Pons (tissue), 1 donor: ENCODE measurements at places on chromosomes 6 and 20.

DNA sequence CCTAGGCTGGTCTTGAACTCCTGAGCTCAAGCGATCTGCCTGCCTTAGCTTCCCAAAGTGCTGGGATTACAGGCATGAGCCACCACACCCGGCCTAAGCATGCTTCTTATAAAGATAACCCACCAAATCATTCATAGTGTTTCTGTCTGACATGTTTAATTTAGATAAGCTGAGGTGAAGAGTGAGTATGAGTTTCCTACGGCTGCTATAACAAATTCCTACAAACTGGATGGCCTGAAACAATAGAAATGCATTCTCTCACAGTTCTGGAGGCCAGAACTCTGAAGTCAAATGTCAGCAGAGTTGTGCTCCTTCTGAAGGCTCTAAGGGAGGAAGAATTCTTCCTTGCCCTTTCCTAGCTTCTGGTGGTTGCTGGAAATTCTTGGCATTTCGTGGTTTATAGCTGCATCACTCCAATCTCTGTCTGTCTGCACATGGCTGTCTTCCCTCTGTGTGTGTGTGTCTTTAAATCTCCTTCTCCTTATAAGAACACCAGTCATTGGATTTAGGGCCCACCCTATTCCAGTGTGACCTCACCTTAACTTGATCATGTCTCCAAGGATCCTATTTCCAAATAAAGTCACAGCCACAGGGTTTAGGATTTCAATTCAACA is 29.9 kb downstream of the MAPK13 start:
- DNase-seq, result no peak

- DNase-seq, result no peak
Measured at GRCh38 chr6:32191696-32192607, 491 bp downstream of the GPSM3 start.

DNA sequence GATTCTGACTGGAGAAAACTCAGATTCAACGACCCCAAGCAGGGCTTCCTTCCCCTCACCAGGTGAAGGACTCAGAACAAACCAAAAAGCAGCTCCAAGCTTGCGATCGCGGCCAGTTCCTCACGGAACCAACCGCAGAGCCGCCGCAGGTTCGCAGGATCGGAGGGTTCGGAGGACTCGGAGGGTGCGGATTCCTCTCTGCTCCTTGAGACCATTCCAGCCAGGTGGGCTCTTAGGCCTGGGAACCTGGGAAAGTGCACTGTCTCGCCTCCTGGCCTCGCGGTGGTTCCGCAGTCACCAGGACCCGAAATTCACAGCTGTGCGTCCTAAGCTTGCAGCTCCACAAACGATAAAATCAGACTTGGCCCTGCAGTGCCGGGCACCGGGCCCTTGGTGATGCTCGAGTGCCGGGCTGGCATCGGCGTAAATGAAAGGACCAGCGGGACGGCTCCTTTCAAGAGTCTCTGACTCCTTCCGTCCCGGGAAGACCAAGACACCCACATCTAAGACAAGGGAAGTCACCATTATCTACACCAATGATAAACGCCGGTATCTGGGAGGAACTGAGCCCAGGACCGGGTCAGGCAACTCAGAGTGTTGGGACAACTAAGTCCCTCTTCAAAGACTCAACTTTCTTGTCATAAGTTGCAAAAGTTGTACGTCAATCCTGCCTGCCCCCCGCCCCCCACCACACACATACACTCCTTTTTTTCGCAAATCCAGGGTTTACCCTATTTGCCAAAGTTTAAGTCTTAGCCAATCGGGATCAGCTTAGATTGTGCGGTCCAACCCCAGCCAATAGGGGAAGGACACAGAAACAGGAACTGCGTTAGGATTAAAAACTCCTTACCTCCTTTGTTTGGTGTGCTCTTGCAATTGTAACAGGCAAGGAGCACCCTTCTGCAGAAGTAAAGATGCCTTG is 69.8 kb upstream of the PRSS16 start:
- peak; percentile 80 for DNase-seq

GRCh38 chr6:147611992-147612391 is 103.5 kb downstream of the SAMD5 start:
- DNase-seq, result no peak

GRCh38 chr6:74690365-74690764 is 515.5 kb downstream of the COL12A1 start:
- DNase-seq, result no peak

GRCh38 chr20:38435555-38435939 is 419 bp upstream of the SNHG17 start:
- DNase-seq, result no peak

- DNase-seq, result no peak
Measured at GRCh38 chr20:44054118-44054517, 132.9 kb downstream of the JPH2 start.

DNA sequence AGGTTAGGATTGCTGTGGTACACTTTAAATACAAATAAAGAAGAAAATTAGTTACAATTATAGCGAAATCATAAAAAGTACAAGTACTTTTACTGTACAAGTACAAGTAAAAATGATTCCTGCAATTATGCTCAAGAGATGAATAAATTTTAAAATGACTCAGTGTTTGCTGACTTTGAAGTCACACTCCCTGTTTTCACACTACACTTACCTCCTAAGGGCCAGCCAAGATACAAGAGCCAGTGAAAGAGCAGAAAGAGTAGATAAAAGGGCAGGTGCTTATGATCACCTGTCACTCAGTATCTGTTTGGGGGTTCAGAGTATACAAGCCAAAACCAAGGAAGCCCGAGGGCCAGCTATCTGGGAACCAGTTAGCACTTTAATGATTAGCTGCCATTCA is 41.0 kb upstream of the COL21A1 start:
- no peak for DNase-seq

DNA sequence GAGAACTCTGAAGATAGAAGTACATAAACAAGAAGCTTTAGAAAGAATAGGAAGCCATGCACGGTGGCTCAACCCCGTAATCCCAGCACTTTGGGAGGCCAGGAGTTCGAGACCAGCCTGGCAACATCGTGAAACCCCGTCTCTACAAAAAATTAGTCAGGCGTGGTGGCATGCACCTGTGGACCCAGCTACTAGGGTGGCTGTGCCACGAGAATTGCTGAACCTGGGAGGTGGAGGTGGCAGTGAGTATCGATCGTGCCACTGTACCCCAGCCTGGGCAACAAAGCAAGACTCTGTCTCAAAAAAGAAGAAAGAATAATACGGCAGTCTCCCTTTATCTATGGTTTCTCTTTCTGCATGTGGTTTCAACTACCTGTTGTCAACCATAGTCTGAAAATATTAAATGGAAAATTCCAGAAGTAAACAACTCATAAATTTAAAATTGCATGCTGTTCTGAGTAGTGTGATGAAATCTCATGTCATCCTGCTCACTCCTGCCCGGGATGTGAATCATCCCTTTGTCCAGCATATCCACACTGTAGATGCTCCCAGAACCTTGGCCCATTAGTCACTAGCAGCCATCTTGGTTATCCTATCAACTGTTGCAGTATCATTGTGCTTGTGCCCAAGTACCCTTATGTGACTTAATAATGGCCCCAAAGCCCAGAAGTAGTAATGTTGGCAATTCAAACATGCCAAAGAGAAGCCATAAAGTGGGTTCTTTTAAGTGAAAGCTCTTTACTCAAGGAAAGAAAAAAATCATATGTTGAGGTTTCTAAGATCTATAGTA is 22.1 kb downstream of the DEK start:
- no peak for DNase-seq

DNA sequence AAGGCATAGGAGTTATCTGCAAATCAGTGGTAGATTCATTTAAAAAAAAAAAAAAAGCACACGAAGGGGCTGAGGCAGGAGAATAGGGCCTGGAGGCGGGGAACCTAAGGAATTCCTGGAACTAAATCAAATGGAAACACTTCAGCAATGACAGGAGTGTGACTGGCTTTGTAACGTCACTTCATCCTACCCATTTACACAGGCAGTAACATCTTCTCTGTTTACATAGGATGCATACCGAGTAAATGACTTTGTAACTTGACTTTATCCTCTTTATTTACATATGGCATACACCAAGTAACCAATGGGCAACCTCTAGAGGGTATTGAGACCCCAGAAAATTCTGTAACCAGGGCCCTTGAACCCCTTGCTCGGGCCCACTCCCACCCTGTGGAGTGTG is 56.4 kb upstream of the IYD start:
- no peak for DNase-seq

- peak; percentile 82 for DNase-seq
Measured at GRCh38 chr20:11204926-11205768, 531.3 kb upstream of the JAG1 start.

- no peak for DNase-seq
Measured at GRCh38 chr6:16690608-16691142, 70.6 kb downstream of the ATXN1 start.

GRCh38 chr6:20402092-20402341 is 338 bp downstream of the E2F3 start:
- DNase-seq, result no peak

GRCh38 chr6:106501960-106502371 is 127.3 kb downstream of the RTN4IP1 start:
- DNase-seq, result no peak

- DNase-seq, result no peak
Measured at GRCh38 chr20:35698298-35699126, 640 bp downstream of the NFS1 start.

GRCh38 chr6:137261361-137261760 is 42.2 kb upstream of the IFNGR1 start:
- no peak for DNase-seq

GRCh38 chr6:158926414-158926813 is 73.6 kb downstream of the RSPH3 start:
- DNase-seq, result no peak

DNA sequence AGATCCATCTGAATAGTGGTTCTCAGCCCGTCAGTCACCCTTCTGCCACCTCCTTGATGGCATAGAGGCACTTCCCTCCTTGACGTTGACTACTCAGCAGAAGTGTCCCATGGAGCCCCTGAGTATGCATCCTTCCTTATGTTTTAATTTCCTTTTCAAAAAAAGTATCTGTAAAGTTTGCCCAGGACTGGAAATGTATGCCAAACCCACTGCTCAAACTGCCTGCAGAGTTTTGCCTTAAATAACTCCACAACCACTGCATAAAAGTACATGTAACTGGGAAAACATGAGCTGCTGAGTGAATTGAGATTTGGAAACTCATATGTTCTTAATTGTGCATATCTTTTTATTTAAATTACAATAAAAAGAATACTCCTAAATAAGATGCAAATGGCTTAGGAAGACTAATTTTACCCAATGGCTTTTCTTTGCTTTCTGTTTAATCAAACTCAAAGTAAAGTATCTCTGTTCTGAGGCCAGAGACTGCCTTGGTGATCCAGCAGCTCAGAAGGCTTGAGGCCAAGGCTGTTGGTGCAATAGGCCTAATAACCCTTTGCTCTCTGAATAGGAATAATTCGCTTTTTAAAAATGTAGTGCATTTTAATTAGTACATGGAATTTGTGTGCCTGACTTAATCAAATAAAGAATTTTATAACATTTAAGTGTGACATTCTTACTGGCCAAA is 90.4 kb downstream of the FNDC1 start:
- DNase-seq, result no peak

GRCh38 chr20:38692436-38693411 is 31.6 kb upstream of the SLC32A1 start:
- DNase-seq, result peak; percentile 84

- DNase-seq, result no peak
Measured at GRCh38 chr20:57398901-57399535, 7.8 kb downstream of the RBM38 start.

GRCh38 chr6:35079311-35080000 is 61.7 kb downstream of the TCP11 start:
- DNase-seq, result no peak

DNA sequence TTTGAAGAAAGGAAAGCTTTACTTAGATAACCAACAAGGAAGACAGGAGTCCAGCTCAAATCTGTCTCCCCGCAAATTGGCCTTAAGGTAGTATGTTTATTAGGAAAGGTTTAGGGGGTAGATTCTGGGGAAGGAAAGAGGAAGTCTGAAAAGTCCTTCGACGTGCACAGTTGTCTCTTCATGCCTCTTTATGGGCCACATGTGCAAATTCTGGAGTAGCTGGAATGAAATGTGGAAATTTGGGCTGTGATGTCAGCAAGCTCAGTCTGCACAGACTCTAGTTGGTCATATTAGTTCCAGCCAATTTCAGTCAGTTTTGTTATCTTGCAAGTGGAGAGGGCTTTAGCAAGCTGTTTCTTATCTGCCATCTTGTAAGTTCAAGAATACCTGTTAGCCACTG is 50.1 kb downstream of the NUP153 start:
- DNase-seq, result no peak

GRCh38 chr6:35181308-35181932 is 32.3 kb upstream of the SCUBE3 start:
- no peak for DNase-seq

GRCh38 chr6:19408331-19408730 is 428.8 kb upstream of the ID4 start:
- no peak for DNase-seq

- DNase-seq, result no peak
Measured at GRCh38 chr6:32083812-32084768, 25.0 kb downstream of the TNXB start.

- DNase-seq, result no peak
Measured at GRCh38 chr20:23419995-23420901, 1.0 kb downstream of the NAPB start.

DNA sequence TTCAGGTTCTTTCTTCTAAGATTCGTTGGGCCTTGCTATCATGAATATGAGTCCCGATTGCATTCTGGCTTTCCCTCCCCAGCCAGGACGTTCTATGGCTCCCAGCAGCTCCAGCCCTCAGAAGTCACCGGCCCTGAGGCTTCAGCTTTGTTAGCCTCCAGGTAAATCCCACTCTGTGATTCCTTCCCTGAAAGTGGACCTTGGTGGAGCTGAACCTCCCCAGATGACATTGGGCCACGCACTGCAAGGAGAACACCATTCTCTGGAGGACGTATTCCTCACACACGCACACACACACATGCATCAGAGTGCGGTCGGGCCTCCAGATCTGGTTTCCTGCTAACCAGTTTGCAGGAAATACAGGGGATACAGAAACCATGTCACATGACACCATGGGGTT is 487.3 kb upstream of the CDH4 start:
- DNase-seq, result no peak

DNA sequence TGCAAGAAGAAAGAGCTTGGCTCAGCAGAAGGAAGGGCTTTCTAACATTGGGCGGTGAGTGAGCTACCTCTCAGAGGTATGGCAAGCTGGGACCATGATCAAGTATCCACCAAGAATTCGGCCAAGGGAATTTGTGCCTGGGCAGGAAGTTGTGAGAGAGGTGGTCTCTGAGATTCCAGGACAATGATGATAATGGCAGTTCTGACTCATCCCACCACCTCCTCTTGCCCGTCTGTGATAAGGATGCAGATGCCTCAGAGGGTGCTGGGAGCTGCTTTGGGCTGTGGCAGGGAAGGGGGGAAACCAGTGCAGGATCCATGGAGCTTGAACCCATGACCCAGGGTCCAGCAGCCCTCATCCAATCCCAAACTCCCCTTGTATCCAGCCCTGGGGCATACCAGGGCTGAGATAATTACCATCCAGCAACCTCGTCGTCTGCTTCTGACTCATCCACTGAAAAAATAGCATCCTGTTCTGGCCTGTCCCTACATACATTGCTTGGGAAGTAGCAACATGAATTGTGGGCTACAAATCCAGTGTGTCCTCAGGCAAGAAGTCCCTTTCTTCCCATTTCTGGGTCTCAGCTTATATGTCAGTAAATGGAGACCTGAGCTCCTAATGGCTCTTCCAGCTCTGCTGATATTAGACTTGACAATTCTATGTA is 5.9 kb downstream of the TGM6 start:
- DNase-seq, result no peak

- peak; percentile 62 for DNase-seq
Measured at GRCh38 chr20:51306521-51307358, 235.8 kb downstream of the NFATC2 start.

- no peak for DNase-seq
Measured at GRCh38 chr20:61730631-61731362, 334.9 kb downstream of the TAF4 start.
